ENCODE measurements at places on chromosomes 7 and 10. TPM values are rescaled to one million over a fixed set of nuclear protein-coding genes. Genes with fewer than 3 reads are reported as not detected.

PHYHIPL gene
- total RNA-seq, result not detected

ELMO1 gene
- total RNA-seq, result 55.4 TPM

PTPRN2 gene
- 6.0 TPM for total RNA-seq

LIPJ gene
- not detected for total RNA-seq

OR13A1 gene
- total RNA-seq, result not detected

ARL5B gene
- 35.2 TPM for total RNA-seq

AKR1C2 gene
- total RNA-seq, result 3.0 TPM

KIF11 gene
- 70.5 TPM for total RNA-seq

ZMYND11 gene
- 32.6 TPM for total RNA-seq

CTNNA3 gene
- total RNA-seq, result 2.7 TPM

CRHR2 gene
- not detected for total RNA-seq

RBM20 gene
- 11.1 TPM for total RNA-seq

SSMEM1 gene
- not detected for total RNA-seq

APBB1IP gene
- total RNA-seq, result not detected

GPAM gene
- total RNA-seq, result 23.7 TPM

ADGRA1 gene
- total RNA-seq, result 0.81 TPM

UNCX gene
- 0.30 TPM for total RNA-seq

FAM25C gene
- total RNA-seq, result not detected

HTR5A gene
- total RNA-seq, result not detected

STAMBPL1 gene
- total RNA-seq, result 4.7 TPM

SHH gene
- not detected for total RNA-seq

ANKRD2 gene
- 0.26 TPM for total RNA-seq

LRGUK gene
- total RNA-seq, result 0.04 TPM

CDK1 gene
- 178 TPM for total RNA-seq

MYO1G gene
- total RNA-seq, result 0.30 TPM

C10orf53 gene
- total RNA-seq, result not detected

AMZ1 gene
- total RNA-seq, result 0.02 TPM

CACNB2 gene
- total RNA-seq, result not detected

GHRHR gene
- total RNA-seq, result not detected

SLC16A9 gene
- total RNA-seq, result 1.5 TPM

MARVELD1 gene
- total RNA-seq, result 30.4 TPM

SFTPD gene
- not detected for total RNA-seq
